ENCODE measurements at places on chromosomes 5 and 9.
A peak's percentile ranks its signal among the peaks of the same experiment; 100 is the strongest.

GRCh38 chr5:60687927-60688720 is 11.8 kb downstream of the DEPDC1B start:
- DNase-seq = no peak

- no peak for DNase-seq
These were observed 344.7 kb upstream of the RGMB start for GRCh38 chr5:98428806-98429205.

GRCh38 chr5:121706686-121707085 is 145.0 kb upstream of the FTMT start:
- DNase-seq = no peak

DNA sequence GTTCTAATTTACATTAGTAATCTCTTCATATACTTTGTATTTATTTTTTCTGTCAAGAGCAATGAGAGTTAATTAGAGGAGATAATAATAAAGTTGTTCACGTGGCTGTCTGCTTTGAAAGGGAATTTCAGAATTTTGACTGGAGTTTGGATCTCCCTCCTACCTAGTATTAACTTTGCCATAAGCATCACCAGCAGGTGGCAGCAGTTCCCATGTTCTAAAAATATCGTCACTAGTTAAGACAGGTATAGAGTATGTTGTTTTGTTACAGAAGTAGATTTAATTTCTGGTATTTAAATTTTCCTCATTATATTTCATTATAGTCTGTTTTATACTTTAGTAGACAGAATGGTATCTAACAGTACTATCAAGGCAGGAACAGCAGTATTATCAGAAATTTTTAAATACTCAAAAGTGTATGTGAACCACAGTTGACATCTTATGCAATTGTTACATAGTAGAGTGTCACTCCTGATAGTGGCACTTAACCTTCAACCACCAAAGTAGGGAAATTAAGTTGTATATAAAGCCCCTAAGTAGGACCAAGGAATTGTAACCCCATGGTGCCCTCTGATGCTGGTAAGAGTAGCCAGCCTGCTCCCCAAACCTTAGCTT is 20.4 kb downstream of the GNPDA1 start:
- DNase-seq = peak; percentile 63

GRCh38 chr5:152271420-152271819 is 133.7 kb downstream of the NMUR2 start:
- DNase-seq = no peak

DNA sequence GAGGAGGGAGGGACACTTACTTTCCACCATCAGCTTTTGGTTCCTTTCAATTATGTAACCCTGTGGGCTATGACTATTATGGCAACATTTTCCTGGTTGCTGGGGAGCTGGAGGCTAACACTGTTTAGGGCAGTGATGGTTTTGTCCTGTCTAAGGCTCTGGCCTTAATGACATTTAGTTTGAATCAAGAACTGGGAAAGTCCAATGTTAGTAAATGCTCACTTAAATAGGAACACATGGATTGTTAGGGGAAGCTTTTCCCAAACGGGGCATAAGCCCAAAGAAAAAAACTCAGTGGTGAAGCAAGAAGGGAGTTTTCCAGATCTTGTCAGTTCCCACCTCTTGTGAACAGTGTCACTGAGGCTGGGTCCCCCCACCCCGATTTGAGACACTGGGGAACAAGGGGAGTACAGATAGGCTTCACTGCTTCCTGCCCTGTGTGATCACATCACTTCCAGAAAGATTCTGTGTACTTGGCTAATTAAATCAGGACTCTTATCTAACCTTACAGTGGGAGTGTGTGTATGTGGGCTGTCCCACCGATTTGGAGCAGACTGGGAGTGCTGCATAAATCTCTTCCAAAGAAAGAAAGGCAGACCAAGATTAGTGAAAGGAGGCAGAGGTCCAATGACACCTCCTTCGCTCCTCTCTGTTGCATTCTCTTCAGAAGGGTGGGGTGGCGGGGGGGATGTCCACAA is 206.4 kb downstream of the PTTG1 start:
- no peak for DNase-seq

GRCh38 chr5:160353379-160353778 is 17.0 kb downstream of the C1QTNF2 start:
- no peak for DNase-seq

DNA sequence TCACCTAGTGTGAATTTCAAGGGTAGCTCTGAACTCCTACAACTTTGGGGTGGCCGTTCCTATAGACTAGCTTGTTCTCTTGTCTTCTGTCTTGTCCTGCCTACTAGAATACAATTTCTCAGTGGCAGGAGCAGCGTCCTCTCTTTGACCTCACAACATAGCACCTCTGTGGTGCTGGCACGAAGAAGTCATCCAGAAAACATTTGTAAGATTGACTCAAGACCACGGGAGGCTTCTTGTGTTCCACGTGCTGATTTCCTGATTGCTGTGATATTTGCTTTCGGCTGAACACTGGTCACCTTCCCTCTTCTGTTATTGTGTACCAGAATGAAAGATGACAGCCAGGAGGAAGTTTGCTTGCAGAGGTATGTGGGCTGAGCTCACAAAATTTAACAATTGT is 27.0 kb downstream of the SLC1A1 start:
- DNase-seq = no peak

GRCh38 chr5:139925650-139926640 is 117.2 kb downstream of the NRG2 start:
- no peak for DNase-seq

- no peak for DNase-seq
These were observed 66.1 kb upstream of the BARHL1 start for GRCh38 chr9:132516301-132516700.

GRCh38 chr9:2697492-2697891 is 19.8 kb upstream of the KCNV2 start:
- DNase-seq = no peak

DNA sequence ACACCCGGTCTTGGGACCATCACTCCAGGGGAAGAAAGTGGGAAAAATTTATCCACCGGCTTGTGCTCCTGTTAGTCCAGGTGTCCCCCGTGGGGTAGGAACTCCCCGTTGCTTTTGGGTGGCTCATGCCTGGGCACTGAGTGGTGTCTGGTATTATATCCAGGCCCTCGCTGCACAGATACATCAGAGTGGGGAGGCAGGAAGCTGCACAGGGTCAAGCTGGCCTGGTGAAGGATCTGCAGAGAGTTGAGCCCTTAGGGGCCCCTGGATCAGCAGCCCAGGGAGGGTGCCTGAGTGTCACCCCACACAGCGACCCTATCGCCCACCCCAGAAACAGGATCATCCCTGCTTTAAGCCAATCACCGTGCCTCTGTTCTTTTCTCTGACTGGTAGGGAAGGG is 24.4 kb upstream of the COL5A1 start:
- DNase-seq = no peak

DNA sequence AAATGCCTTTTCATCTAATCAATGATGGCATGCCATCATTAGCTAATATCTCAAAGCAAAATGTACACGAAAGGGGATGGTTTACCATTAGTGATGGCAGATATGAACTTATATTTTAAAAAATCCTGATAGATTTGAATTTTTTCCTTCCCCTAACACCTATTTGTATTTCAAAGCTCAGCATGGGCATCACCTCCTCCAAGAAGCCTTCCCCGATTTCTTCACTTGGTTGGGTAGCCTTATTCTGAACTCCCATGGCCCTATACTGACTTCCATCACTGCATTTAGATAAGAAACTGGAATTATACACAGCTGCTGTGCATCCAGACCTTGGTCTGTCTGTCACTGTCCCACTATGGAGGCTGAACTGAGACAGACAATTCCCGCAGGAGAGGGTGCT is 49.6 kb upstream of the FBXW11 start:
- no peak for DNase-seq

- no peak for DNase-seq
These were observed 326.9 kb upstream of the PUM3 start for GRCh38 chr9:3170819-3171218.

DNA sequence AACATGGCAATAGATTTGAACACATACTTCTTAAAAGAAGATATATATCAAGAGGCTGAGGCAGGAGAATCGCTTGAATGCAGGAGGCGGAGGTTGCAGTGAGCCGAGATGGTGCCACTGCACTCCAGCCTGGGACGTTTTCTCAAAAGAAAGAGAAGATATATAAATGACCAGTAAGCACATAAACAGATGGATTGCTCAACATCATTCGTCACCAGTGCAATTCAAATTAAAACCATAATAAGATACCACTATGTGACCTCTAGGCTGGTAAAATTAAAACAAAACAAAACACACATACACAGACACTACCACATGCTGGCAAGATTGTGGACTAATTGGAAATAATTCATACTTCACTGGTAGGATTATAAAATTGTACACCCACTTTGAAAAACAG is 5.3 kb upstream of the TXN start:
- DNase-seq = no peak

- no peak for DNase-seq
These were observed 600.4 kb downstream of the EBF1 start for GRCh38 chr5:158499075-158499891.

- DNase-seq = no peak
These were observed 37.3 kb upstream of the TRIO start for GRCh38 chr5:14105718-14106410.

GRCh38 chr5:89418407-89419085 is 535.6 kb upstream of the MEF2C start:
- no peak for DNase-seq

- no peak for DNase-seq
These were observed 586.3 kb downstream of the BRINP1 start for GRCh38 chr9:118782790-118783463.

GRCh38 chr5:67648201-67648671 is 451.6 kb upstream of the CD180 start:
- DNase-seq = no peak

DNA sequence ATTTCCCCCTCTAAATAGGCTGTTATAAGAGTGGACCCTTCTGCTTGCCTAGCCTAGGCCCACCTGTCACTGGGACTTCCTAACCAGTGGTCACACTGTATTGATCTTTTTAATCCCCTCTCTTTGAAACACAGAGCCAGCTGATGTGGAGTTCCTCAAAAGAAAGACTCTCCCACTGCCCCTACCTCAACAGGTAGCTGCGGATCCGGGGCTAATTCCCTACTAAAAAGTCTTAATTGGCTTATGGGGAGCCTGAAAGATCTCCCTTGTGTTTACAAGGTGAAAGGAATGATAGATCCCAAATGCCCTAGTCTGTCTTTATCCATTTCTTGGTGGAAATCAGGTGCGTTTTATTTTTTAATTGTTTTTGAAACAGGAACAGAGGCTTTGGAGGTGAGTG is 2.0 kb downstream of the NEUROG1 start:
- DNase-seq = no peak

DNA sequence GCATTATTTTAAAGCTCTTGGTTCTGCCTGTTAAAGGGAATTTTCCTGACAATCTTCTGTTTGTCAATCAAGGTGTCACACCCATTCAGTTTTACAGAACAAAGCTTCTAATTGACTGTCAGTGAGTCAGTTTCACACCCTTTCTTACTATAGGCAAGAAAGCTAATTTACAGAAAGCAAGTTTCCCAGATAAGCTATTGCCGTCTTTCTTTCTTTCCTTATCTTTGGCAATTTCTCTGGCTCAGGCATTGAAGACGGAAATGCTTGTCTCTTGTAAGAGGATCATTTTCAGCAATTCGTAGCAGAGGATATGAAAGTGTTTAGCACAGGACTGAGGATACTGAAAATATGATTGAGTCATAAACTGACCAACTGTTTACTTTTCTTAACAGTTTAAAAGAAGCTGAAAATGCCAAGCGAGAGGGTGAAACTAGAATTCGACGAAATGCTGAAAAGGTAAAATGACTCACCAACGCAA is 27.0 kb downstream of the SPINK5 start:
- DNase-seq = no peak

DNA sequence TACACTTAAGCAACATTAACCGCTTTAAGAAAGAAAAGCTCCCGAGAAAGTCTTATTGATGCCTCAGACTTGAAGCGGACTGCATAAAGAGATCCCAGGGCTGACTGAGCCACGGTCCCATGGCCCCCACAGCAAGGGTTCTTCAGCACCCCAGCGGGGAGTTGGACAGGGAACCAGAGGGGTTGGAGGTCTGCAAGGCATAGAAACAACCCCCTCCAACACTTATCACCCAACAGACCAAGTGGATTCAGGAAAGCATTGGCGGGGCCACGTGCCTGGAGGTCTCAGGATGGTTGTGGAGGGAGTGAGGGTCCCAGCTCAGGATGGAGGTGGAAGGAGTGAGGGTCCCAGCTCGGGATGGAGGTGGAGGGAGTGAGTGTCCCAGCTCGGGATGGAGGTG is 143.7 kb upstream of the IRX2 start:
- DNase-seq = no peak

- no peak for DNase-seq
These were observed 850 bp upstream of the CCL19 start for GRCh38 chr9:34691936-34692315.

- DNase-seq = no peak
These were observed 272.2 kb upstream of the ADRA1B start for GRCh38 chr5:159644053-159644452.

DNA sequence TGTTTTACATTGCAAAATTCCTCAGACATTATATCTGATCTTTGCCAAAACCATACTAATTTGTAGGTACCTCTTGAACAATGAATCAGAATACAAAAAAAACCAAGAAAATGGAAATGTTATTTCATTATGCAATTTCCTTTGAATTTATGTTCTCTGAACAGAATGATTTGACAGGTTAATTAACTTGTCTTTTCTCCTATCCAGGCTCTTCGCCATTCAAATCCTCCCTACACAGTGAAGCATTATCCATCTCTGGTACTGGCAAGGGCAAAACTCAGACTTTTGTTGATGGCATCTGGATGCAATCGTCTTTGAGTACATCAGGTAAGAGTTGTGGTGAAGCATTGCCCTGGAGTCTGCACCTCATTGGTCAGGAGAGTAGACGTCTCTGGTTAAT is 655.7 kb upstream of the ITGA1 start:
- DNase-seq = no peak

DNA sequence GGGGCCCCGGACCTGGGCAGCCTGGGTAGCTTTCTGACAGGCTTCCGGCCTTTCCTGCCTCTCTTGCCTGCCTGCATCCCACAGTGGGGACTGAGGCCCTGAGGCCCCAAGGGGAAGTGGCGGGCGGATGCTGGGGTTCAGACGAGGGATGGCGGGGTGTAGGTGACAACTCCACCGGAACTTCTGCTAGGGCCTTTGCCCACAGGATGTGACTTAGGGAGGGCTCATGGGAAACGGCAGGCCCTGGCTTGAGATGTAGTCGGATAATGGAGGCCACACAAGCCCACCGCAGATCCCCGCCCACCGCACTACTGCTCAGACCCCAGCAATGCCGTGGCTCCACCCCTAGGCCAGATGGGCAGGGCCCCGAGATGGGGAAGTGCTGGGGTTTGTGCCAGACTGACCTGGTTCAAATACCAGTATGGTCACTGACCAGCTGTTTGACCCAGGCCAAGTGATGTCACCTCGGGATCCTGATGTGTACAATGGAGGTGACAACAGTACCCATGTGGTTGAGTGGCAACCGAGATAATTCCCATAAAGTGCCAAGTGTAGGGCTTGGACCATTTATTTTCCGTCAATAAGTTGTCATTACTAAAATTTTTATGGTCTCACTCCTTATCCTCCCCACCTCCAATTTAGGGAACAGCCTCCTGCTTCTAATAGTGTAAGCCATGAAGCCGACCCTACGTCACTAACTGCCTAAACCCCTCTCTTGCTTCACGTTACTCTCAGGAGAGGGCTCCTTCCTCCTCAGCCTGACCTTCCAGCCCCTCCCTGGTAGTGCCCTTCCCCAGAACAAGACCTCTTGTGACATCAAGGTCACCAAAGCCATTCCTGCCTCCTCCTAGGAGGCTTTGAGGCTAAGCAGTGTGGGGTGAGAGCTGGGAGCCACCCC is 2.5 kb upstream of the CDK9 start:
- peak; percentile 48 for DNase-seq

GRCh38 chr9:19682397-19682796 is 106.4 kb downstream of the SLC24A2 start:
- DNase-seq = no peak

GRCh38 chr5:144308174-144308573 is 137.5 kb downstream of the KCTD16 start:
- DNase-seq = no peak

All from stimulated activated CD8-positive, alpha-beta memory T cell treated with anti-CD3 and anti-CD28 coated beads, Interleukin-7, amount 100 ng/mL, for 24 hours (primary cell).